ENCODE measurements at places on chromosomes 5 and 9.
A peak's percentile ranks its signal among the peaks of the same experiment; 100 is the strongest.

- DNase-seq, result no peak
These were observed 88.2 kb upstream of the FAM174A start for GRCh38 chr5:100446879-100447430.

- no peak for DNase-seq
These were observed 371.8 kb upstream of the RGMB start for GRCh38 chr5:98401656-98402055.

DNA sequence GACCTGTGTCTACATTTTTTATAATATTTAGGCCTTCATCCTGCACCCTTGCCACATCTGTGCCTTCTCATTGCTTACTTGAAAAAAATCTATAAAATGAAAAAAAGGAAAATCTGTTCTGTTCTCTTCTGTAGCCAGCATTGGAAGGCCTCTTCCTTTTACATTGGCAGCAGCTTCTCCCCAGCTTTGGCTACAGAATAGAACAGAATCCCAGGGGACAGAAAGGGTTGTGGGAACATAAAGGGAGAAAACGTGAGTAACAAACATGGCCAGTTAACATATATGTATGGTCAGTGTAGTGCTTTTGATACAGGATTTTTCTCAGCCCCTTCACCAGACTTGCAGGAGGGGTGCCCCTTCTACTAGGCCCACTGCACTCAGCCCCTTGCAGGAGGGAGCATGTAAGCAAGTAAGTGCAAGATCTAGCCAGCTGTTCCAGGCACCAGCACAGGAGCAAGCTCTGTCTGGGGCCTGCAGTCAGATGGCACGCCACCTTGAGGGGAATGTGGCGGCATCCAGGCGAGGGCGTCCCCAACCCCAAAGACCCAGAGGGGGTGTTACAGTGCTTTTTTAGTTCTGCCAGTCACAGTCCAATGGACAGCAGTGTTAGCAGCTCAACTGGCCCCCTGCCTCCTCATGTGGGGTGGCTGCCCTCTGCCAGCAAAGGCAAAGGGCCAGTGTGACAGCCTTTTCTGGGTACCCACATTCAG lies 330.5 kb upstream of the ZNF462 start:
- no peak for DNase-seq

DNA sequence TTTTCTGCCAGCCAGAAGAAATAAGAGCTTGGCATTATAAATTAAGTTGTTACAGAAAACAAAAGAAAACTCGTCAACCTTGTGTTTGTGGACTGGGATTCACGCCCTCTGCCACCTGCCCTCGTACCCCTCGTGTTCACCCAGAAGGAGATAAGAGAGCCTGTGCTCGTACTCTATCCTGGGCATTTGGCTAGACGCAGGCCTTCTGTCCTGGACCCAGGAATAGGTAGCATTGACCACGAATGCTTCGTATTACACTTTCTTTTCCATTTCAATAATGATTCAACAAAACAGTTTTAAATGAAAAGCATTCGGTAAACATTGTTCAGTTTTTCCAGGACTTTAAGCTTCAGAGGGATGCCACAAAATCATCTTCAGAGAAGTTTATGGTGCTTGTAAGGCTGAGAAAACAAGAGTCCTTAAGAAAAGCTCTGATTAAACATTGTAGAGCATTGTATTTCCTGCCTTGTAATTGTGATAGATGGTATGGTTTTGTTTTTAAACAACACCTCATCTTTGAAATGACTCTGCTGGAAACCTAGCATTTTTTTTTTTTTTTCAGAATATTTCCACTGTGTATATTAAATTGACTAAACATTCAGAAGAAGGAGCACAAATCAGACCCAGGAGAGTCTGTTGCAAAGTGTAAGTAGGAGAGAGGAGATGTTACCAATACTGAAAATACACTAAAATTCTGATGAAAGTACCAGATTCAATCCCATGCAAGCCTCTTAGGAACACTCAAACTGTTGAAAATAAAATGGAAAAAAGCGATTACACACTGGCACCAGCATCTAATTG lies 27.6 kb downstream of the MTX3 start:
- DNase-seq, result no peak

DNA sequence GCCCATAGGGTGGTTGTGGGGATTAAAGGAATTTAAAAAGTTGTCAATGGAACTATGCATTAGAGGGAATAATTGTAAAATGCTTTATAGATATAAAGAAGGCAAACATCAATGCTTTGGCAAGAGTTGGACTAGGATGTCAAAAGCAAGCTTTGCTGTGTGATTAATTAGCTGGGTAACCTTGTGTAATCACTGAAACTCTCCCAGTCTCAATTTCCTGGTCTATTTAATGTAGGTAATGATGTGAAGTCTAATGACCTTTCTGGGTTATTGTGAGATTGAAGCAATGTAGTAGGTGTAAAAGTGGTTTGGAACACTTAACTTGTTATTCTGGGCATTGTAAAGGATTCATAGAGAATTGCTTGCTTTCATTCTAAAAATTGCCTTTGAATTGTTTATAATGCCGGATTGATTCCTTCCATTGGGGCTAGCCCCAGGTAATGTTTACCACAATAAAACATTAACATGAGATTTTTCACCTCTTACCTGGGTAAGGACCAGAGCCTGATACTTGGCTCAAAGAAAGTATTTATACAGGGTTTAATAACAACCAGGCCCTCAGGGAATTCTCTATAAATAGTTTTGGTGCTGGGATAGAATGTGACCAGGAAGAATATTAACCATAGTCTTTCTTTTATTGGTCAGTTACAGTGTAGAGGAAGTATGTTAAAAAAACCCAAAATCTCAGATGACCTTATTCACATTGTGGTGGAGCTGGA lies 30.0 kb upstream of the CLINT1 start:
- no peak for DNase-seq

DNA sequence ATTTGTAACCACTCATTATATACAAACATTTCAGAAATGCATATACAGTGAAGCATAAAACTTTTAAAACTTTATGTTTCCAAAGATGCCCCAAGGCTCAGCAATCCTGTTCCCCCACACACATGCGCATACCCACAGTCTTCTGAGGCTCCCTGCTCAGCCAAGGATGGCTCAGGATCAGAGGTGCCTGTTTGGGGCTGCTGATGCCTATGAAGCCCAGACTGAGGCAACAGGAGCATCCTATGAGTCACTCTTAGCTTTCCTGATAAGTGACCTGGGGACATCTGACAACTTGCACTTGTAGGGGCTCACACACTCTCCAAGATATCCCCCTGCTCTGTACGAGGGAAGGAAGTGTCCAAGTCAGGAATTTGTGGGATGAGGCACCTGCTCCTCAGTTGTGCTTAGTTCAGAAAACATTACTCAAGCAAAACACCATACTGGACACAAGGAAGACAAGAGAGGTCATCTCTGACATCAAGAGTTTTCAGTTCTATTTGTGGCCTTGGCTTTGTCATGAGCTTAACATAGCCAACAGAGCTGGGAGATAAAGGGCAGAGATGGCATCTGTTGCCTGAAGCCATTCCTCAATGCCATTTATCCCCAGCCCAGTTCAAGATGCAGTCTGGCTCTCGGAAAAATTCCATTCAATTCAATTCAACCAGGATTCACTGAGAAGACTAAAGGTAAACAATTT lies 62.3 kb downstream of the NIPSNAP3B start:
- no peak for DNase-seq

DNA sequence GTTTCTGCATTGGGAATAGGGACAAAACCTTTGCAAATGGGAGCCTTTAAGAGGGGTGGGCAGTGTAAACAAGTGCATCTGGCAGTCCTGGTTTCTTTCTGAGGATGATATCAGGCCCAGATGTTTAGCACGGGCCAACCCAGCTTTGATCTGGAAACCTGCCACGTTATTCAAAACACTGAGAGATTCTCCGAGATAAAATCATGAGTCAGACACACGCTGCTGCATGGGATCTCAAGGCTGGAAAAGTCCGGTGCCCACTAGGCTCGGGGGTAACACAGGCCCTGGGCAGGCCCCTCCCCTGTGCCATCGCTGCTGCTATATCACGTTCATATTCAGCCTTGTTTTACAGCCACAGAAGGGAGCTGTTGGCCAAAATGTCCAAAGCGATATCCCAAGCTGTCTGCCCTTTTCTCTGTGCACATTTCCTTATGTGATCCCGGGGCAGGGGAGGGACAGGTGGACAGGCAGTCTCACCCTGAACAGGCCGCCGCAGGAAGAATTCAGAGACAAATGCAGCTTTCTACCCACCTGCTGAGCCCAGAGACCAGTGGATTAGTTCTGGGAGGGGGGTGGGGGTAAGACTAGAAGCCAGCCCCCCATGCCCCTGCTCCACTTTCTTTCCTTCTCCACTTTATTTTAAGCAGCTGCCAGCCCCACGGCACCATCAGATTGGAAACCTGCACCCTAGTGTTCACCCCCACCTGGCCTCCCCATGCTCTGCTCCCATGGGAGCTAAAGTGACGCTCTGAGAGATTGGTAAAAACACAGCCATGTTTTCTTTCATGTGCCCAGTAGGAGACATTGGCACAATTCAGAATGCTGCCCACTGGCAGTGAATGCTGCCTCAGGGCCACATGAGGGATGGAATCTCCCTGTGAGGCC lies 63.1 kb downstream of the TMOD1 start:
- peak; percentile 52 for DNase-seq

GRCh38 chr5:32526810-32527209 lies 58.5 kb upstream of the SUB1 start:
- no peak for DNase-seq

DNA sequence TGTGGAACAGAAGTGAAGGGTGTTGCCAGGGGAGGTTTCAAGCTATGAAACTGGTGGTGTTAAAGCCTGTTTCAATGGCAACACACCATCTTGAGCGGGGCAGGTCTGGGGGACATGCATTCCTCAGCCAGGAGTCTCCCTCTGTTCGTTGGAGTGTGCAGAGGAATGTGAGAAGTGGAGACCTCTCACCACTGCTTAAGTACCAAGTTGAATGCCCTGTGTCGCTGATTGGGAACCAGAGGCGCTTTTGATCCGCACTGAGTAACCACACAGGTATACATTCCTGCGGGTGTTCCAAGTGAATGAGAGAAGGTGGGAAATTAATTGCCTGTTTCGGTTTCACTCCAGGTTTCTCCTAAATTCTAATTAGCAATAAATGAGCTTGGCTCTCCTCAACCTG lies 99.4 kb downstream of the LIX1 start:
- DNase-seq, result no peak

DNA sequence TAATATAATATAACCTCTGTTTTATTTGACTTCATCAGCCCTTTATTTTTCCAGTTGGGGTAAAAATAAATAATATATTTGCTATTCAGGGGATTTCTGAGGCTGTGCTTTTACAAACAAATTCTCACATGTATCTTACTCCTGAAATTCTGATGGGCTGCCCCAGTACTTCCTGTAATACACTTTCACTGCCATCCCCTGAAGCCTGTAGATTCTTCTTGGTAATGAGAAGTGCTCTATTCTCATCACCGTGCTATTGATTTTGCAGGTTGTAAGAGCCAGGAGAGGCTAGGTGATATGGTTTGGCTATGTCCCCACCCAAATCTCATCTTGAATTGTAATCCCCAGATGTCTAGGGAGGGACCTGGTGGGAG lies 91.9 kb upstream of the CEP78 start:
- DNase-seq, result no peak

DNA sequence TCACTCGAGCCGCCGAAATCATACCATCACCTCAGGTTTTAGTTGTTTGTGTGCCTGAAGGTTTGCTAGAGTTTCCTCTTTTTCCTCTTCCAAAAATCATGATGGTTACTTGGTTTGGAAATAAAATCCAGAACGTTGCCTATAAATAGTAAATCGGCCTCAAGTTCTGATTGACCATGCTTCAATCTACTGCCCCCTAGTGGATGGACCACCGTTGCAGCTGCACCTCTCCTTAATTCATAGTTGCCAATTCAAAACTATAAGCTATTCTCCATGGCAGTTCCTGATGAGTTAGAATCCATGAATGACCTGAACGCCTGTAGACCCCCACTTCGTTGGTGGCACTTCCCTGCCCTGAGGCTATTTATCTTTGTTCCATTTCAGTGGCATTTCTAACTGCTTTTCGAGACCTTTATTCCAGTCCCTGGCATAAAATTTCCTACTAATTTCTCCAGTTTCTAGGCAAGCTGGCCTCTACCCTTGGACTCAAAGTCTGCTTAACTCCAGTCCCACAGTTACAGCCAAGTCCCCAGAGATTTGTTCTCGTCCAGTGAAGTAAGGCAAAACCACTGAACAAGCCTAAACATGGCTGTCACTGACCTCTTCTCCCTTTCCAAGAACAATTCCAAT lies 422.6 kb downstream of the EFNA5 start:
- peak; percentile 41 for DNase-seq

GRCh38 chr9:128192601-128193371 lies 1.4 kb upstream of the CIZ1 start:
- DNase-seq, result peak; percentile 81

- DNase-seq, result no peak
These were observed 141.3 kb upstream of the LPAR1 start for GRCh38 chr9:111179577-111179976.

DNA sequence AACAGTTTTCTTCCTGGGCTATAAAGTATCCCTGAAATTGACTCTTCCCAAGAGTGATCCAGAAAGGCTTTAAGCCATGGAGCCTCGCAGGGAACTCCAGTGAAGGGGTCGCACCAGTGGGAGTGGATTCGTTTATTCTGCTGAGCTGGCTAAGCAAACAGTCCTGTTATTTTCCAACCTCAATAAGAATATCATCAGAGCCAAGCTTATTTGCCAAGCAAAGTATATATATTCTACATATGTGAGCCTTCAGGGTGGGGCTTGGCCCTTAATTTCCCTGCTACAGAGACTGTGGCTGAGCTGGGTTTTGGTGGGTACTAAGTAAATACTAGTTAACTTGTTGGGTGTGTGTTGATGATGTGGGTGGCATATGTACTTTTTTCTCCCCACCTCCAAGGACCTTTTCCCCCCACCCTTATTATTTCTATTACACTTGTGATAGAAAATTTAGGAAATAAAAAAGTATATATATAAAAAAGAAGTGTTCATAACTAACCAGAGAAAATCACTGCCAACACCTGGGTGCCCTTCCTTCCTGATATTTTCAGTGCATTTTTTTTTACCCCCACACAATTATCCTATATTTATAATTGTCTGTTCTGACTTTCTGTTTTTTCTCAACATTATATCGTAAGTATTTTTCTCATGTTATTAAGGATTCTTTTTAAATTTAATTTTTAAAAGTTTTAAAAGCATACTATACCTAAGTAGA lies 5.3 kb downstream of the GSN start:
- DNase-seq, result no peak

DNA sequence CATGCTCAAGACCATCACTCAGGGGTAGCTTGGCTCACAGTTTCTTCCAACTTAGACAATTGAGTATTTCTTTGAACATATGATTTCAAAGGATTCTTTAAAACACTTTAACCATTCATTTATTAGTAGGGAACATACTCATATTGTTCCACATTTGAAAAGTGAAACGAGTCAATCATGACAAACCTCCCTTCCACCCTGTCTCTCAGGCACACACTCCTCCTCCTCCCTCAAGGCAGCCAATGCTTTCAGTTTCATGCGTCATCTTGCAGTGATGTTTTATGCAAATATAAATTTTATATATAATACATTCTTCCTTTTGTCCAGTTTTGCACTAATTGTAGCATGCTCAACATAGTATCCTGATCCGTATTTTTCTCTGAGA lies 126.0 kb upstream of the BOD1 start:
- no peak for DNase-seq

- no peak for DNase-seq
These were observed 13.2 kb upstream of the PCA3 start for GRCh38 chr9:76751001-76751400.

- DNase-seq, result no peak
These were observed 74.0 kb downstream of the PRR16 start for GRCh38 chr5:120538149-120538548.

GRCh38 chr9:113906411-113907110 lies 30.5 kb downstream of the ZNF618 start:
- no peak for DNase-seq

Data from left cardiac atrium (tissue), 4 donors.